Esophagus squamous epithelium (tissue), 5 donors: ENCODE measurements at places on chromosomes 11 and 22.

DNA sequence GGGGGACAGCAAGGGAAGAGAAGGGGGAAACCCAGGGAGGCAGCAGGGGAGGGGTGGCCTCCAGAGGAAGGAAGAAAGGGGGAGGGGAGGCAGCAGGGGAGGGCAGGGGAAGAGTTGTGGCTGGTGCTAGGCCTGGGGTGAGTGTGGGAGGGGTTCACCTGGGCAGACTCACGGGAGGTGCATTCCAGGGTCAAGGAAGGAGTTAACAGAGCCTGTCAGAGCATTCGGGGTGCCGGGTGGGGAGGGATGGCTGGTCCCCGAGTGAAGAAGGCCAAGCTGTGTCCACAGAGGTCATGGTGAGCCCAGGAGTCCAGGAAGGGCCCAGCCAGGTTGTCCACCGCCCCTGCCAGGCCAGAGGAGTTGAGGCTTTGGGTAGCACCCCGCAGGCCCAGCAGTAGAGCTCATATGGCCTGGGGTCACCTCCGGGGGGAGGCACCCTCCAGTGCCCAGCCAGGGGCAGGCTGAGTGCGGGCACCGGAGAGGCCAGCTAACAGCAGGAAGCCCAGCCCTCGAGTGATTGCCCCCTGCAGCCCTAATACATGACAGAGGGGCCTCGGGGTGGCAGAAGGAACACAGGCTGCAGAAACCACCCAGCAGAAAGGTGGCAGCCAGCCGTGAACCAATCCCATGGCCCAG, 31.1 kb upstream of the PPARA start:
- DNase-seq = no peak

DNA sequence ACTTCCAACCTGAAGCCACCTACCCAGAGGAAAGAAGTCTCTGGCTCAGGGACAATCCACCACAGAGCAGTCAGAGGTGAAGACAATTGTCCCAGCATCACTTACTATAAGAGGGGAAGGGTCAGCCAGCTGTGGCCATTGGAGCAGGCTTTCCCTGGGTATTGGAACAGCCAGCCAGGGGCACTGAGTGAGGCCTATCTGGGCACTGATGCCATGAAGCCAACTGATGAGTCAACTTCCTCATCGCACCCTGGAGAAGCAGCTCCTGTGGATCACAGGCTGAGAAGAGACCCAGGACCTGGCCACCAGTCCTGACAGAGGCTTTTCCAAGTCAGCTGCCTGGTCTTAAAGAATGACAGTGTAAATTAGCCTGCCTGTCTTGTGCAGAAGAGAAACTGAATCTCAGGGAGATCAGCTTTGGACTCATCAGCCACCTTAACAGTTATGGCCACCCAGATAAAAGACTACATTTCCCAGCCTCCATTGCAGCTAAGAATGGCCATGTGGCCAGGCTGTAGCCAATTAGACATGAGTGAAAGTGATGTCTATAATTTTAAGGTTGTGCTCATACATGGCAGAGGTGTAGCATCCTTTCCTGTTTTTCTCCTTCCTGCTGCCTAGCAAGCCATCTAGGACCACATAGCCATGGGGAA, 19.0 kb downstream of the CHST1 start:
- DNase-seq = no peak

- DNase-seq = no peak
Measured at GRCh38 chr22:36073476-36073875, 44.9 kb upstream of the RBFOX2 start.

DNA sequence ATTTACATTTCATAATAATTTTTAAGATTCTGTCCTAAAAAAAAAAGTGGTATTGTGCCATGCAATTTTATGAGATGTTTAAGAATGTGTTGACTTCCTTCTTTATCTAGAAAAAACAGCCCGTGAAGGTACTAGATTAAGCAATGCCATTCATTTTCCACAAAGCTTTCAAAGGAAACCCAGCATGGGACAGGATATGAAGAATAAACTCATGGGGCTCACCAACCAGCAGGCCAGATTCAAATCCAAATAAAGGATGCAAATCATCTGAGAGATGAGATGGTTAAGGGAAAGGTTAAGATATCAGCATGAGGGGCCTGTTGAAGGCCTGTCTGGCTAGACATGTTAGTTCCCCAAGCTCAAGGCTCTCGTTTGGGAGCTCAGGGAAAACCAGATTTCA, 199.1 kb downstream of the SWAP70 start:
- DNase-seq = no peak

- no peak for DNase-seq
Measured at GRCh38 chr11:20443596-20443995, 56.1 kb downstream of the PRMT3 start.

- no peak for DNase-seq
Measured at GRCh38 chr11:87290304-87290922, 252.7 kb downstream of the TMEM135 start.

DNA sequence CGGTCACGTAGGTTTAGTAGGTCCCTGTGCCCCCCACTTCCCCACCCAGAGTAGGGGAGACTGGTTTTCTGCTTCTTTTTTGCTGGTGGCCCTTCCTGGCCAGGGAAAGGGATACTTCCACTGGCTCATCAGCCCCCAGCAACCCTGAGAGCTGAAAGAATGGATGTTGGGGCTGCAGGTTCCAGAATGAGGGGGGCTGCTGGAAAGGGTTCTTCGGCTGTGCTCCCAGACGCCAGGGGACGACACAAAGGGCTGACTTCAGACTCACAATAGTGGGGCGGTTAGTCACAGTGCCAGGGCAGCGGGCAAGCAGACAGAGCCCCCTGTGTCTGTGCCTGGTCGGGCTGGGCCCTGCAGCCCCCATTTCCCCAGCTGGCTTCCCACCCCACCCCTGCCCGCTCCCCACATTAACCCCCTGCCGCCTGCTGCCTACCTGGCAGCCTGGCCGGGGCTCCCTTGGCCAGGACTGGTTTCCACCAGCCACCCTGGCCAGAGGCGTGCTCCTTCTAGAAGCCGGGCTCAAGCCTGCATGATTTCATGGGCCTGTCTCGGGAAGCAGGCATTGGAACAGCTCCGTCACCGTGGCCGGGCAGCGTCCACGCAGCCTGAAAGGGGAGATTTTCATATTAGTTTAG, 79.1 kb upstream of the WNT7B start:
- no peak for DNase-seq

GRCh38 chr22:39729141-39729934, 158.8 kb downstream of the CACNA1I start:
- DNase-seq = no peak

GRCh38 chr11:103842795-103843194, 193.6 kb upstream of the DDI1 start:
- no peak for DNase-seq

GRCh38 chr11:33323421-33323820, 66.2 kb downstream of the HIPK3 start:
- no peak for DNase-seq

- no peak for DNase-seq
Measured at GRCh38 chr11:65655570-65656332, 7.0 kb downstream of the RELA start.

DNA sequence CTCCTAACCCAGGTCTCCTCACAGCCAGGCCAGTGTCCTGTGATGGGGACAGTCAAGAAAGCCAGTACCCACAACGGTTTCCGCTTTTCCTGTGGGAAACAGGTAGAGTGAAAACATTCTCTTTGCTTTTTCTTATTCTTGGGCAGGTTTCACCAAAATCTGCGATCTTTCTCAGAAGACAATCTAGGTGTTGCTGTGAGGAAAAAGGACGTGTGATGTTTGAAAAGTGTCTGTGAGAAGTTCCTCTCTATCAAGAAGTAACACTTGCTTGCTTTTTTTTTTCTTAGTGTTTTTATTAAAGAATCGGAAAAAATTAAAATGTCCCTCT, 9.2 kb upstream of the IL2RB start:
- no peak for DNase-seq

- no peak for DNase-seq
Measured at GRCh38 chr11:108886005-108886659, 221.3 kb downstream of the DDX10 start.

DNA sequence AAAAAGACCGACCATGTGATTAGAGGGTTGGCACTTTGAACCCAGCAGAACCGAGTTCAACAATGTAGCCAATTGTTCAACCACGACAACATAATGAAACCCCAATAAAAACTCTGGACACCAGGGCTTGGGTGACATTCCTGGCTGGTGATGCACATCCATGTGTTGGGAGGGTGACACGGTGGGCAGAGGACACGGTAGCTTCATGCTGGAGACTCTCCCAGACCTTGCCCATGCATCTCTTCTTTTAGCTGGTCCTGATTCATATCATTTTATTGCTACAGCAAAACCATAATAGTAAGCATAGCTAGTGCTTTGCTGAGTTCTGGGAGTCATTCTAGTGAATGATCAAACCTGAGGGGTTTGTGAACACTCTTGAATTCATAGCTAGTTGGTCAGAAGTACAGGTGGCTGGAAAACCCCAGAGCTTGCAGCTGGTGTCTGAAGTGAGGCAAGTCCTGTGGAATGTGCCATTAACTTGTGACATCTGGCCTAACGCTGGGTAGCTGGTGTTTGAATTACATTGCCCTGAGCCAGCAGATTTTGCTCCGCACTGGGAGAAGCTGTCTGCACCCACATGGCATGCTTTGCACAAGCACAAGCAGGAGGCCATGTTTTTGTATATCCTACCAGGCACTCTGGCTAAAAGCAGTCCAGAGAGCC, 14.0 kb downstream of the RPUSD4 start:
- DNase-seq = no peak

GRCh38 chr22:31728857-31729256, 21.1 kb downstream of the PRR14L start:
- no peak for DNase-seq

DNA sequence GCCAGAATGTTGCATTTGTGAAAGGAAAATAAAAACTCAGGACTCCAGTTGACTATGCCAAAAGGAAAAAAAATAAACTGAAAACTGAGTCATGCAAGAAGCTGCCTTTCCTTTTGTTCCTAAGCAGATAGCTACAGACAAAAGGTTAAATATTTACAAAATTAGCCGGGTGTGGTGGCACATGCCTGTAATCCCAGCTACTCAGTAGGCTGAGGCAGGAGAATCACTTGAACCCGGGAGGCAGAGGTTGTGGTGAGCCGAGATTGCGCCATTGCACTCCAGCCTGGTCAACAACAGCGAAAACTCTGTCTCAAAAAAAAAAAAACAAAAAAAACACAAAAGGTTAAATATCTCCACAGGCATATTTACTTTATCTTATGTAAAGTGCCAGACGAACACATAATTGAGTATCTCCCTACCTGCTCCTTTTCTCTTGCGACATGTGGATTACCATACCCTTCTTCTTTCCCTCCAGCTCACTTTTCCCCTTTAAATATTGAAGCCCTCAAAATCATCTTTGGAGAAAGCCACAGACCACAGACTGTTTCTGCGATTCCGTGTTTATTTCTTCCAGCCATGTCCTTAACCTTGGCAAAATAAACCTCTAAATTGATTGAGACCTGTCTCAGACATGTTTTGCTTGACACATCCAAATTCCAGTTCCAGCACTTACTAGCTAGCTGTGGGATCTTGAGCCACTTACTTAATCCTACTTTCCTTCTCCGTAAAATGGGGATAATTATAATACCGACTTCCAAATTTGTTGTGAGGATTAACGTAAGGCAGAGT, 2.3 kb upstream of the SMPD1 start:
- no peak for DNase-seq

DNA sequence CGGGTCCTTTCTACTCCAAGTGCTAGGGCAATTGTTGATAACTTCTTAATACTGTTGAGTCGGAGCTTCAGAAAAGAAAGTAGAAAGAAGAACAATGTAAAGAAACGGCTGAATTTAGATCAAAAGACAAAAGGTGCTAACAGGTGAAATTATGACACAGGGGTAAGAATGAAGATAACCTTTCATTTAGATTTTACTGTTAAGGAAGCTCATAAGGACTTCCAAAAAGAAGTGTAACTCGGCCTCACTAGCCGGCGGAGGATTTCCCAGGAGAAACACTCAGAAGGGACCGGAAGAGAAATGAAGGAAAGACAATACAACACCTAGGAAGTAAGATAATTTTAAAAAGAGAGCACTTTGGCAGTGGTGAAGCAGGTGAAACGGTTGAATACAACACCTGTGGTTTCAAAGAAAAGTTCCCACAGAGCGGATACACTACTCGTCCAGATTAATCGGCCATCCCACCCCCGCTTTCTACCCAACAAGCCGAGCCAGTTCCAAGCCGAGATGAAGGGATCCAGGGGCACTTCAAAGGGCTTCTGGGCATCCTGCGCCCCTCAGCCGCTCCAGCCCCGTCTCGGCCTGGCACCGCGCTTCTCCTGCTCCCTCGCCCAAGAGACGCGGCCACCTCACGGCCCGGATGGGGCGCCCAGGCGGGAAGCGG, 737 bp downstream of the PPP2R1B start:
- no peak for DNase-seq

DNA sequence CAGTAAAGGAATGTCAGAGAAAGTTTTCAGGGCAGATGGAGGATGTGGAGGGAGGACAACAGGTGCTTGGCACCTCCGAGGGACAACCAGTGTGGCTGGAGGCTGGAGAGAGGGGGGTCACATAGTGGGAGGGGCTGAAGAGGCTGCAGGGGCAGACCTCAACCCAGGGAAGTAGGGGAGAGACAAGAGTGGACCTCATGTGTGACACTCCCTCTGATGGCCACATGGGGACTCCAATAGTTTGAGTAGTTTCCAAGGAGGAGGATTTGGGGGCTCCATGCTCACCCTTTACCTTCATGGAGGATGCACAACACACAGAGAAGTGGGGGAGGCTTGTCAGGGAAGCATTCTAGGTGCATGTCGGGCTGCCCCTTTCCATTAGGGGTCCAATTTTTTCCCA, 35.1 kb upstream of the ASPHD2 start:
- no peak for DNase-seq

- no peak for DNase-seq
Measured at GRCh38 chr11:4466871-4467442, 15.5 kb upstream of the OR52K1 start.

- DNase-seq = no peak
Measured at GRCh38 chr22:31659246-31659645, 2.8 kb downstream of the PISD start.

DNA sequence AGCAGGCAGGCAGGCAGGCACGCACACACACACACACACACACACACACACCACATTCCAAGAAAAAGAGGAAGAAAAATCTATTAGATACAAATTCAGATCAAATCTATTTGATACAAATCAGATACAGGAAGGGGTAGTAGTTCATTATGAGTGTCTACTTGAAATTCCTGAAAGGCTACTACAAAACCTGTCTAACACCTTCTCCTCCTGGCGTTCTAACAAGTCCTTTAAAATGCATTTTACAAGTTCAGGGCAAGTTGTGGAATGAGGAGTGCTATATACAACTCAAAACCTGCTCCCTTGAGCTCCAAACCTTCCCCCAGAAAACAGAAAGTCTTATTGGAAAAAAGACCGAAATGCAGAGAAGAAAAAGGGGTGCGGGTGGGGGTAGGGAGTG, 476 bp downstream of the ARHGAP32 start:
- no peak for DNase-seq

- DNase-seq = no peak
Measured at GRCh38 chr11:36744375-36745168, 146.5 kb upstream of the RAG2 start.

- DNase-seq = no peak
Measured at GRCh38 chr11:134275534-134276395, at the start of gene GLB1L3. GLB1L3 (plus strand) TSS chr11:134276379; CDS start chr11:134276741, 362 bp downstream.
